Suprapubic skin (tissue), 4 donors: ENCODE measurements at places on chromosomes 5 and 9. TPM values are rescaled to one million over a fixed set of nuclear protein-coding genes. Genes with fewer than 3 reads are reported as not detected.

DNA sequence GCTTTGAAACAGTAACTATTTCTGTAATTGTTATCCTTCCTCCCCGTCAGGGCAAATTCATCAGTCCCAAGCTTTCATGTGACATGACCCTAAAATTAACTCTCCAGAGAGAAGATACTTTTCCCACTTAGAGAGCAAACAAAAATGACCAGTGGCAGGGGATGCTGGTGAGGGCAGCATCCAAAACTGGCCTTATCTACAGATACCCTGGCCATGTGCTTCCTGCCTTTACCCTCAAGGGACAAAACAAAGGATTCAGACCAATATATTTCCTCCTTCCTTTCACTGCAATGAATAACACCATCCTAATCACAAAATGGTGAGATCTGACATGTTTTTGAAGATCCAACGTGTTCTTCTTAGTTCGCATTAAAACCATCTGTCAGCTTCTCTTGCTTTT lies 267.2 kb downstream of the MAN2A1 start:
- no peak overlapping the region for H3K4me3 ChIP-seq
- H3K36me3 ChIP-seq, result no peaks in the 10 kb centered on the region
- H3K27ac ChIP-seq, result no peak overlapping the region
- H3K4me1 ChIP-seq, result no peaks in the 10 kb centered on the region
- DNase-seq, result no peak

DNA sequence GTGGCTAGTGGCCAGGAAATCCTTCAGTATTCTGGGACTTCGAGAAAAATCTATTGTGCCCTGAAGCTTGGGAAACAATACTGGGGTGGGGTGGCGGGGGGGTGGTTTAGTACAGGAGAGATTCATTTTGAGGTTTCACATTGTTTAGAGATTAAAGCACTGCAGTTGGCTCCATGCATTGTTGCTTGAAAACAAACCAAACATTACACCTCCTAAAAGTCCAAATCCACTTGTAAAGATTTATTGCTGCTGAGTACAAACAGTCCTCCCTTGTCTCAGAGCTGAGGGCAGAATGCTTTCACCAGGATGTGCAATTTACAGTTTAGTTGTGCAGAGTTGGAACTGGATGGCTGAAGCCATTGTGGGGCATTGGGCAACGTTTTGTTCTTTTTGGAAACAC lies 49.4 kb downstream of the GGTA1 start:
- H3K36me3 ChIP-seq, result no peaks in the 10 kb centered on the region
- DNase-seq, result no peak
- H3K4me1 ChIP-seq, result peaks cover 12% of the 10 kb centered on the region
- no peak overlapping the region for H3K4me3 ChIP-seq
- no peaks in the 10 kb centered on the region for H3K27me3 ChIP-seq
- H3K27ac ChIP-seq, result peak overlapping the region; percentile 24

Gene C5orf22
- 10.5 TPM for total RNA-seq

Gene PCDHGB5
- 27.4 TPM for total RNA-seq
